Stimulated activated CD4-positive, alpha-beta T cell treated with anti-CD3 and anti-CD28 coated beads, Interleukin-1b, Interleukin-23, amount 100 ng/mL, for 1 hour (primary cell): ENCODE measurements at places on chromosomes 2 and 18.
A peak's percentile ranks its signal among the peaks of the same experiment; 100 is the strongest.

GRCh38 chr2:219081701-219082331 is 21.1 kb upstream of the IHH start:
- DNase-seq: no peak

- DNase-seq: no peak
Observed at GRCh38 chr2:107383691-107384090, 443.0 kb upstream of the RGPD4 start.

- DNase-seq: no peak
Observed at GRCh38 chr2:238082827-238083226, 17.3 kb upstream of the ESPNL start.

- peak; percentile 30 for DNase-seq
Observed at GRCh38 chr2:168346725-168347477, 99.5 kb upstream of the STK39 start.

DNA sequence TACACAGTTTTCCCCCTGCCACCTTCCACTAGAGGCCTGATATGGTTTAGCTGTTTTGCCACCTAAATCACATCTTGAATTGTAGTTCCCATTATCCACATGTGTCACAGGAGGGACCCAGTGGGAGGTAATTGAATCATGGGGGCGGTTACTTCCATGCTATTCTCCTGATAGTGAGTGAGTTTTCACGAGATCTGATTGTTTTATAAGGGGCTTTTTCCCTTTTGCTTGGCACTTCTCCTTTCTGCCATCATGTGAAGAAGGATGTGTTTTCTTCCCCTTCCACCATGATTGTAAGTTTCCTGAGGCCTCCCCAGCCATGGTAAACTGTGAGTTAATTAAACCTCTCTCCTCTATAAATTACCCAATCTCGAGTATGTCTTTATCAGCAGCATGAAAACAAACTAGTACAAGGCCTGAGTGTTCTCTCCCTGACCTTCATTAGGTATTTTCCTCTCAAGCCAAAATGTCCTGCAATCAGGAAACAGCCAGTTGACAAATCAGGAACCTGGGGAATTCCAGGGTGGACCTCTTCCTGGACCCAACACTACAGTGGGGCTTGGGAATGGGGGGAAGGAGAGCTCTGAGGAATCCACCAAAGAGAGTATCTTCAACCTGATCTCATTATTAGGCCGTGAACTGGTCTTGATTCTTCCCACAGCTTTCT is 129.9 kb downstream of the TXNL1 start:
- no peak for DNase-seq

- DNase-seq: no peak
Observed at GRCh38 chr18:49094136-49094535, 143.4 kb upstream of the SMAD7 start.

- no peak for DNase-seq
Observed at GRCh38 chr18:10252494-10252893, 201.9 kb upstream of the APCDD1 start.

DNA sequence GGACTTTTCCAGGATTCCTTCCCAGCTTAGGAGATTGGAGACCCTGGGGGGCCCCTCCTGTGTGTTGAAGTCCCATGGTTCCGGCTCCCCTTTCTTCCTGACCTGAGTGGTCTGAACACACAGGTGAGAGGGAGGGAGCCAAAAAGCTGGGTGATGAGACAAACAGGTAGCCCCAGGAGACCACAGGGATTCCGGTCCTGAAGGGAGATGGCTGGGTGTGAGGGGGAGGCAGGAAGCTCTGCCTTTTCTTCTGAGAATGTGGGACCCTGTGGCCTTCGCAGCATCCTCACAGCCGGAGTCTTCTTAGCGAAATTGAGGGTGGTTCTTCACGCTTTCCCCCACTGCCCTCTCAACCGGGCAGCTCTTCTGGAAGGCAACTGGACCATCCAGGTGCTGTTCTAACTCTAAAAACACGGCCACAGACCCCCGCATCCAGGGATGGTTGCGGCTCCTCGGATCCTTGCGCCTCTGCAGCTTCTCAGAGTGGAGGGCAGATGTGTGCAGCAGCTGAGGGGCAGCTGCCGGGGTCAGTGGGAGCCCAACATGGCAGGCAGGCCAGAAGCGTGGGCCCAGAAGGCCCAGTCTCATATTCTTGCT is 4.4 kb downstream of the SLC66A3 start:
- DNase-seq: no peak

DNA sequence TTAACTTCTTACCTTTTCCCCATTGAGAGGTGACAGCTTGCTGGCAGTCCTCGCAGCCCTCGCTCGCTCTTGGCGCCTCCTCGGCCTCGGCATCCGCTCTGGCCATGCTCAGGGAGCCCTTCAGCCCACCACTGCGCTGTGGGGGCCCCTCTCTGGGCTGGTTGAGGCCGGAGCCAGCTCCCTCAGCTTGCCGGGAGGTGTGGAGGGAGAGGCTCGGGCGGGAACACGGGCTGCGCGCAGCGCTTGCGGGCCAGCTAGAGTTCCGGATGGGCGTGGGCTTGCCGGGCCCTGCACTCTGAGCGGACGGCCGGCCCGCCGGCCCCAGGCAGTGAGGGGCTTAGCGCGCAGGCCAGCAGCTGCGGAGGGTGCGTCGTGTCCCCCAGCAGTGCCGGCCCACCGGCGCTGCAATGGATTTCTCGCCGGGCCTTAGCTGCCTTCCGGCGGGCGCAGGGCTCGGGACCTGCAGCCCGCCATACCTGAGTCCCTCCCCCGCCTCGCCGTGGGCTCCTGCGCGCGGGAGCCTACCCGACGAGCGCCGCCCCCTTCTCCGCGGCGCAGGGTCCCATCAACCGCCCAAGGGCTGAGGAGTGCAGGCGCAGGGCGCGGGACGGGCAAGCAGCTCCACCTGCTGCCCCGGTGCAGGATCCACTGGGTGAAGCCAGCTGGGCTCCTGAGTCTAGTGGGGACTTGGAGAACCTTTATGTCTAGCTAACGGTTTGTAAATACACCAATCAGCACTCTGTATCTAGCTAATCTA is 335.0 kb downstream of the CBLN2 start:
- no peak for DNase-seq

DNA sequence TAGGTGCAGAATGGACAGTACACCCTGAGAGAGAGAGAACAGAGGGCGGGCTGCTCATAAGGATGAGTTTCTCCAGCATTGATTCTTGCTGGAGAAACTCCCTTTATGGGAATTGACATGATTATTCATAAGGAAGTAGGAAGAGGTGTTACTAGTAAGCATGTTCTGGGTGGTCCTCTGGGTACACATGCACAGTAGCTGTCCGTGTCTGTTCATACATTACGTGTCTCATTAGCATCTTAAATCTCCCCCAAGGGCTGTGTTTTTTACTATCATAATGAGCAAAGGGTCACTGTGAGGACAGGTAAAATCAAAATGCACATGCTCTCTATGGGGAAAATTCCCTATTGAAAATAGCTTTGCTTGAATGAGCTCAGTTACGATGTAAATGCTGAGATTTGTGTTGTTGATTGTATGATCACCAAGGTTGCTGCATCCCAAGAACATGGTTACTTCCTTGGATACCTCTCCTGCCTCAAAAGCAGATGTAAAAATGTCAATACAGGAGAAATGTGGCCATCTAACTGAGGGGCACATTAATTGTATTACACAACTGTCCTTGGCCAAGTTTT is 238.9 kb downstream of the CDH20 start:
- no peak for DNase-seq

DNA sequence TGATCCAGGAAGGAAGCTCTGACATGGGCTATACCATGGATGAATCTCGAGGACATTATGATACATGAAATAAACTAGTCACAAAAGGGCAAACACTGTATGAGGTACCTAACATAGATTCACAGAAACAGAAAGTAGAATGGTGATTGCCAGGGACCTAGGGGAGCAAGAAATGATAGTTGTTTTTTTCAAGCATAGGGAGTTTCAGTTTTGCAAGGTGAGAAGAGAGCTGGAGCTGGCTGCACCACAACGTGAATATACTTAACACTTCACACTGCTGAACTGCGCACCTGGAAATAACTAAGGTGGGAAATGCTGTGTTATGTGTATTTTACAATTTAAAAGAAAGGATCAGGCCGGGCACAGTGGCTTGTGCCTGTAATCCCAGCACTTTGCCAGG is 13.2 kb upstream of the AGAP1 start:
- DNase-seq: no peak

GRCh38 chr2:14615121-14615520 is 17.4 kb upstream of the LRATD1 start:
- DNase-seq: no peak

DNA sequence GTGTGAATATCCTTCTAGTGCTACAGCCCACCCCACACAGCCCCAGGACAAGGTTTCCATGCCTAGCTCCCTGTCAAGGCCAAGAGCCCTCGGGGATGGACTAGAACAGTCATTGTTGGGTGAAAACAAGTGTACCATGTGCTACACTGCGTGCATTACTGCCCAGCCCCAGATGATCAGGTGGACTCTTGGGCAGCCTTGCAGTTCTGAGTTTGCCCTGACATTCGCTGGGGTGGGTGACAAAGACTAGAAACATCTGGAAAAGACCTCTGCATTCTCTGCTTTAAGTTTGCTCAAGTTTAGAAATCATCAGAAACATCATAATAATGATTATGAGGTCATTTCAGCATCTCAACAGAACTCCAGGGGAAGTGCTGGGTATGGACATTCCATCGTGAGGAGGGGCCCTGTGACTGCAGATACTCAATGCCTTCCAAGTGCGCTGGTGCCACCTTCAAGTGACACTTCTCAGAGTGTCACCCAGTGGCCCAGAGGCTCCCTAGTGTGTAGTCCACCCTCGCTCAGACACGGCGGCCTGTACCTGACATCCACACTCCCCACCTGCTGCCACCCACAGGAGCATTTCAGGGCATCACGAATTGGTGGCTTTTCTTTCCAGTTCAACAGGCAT is 5.3 kb upstream of the PXDN start:
- no peak for DNase-seq

DNA sequence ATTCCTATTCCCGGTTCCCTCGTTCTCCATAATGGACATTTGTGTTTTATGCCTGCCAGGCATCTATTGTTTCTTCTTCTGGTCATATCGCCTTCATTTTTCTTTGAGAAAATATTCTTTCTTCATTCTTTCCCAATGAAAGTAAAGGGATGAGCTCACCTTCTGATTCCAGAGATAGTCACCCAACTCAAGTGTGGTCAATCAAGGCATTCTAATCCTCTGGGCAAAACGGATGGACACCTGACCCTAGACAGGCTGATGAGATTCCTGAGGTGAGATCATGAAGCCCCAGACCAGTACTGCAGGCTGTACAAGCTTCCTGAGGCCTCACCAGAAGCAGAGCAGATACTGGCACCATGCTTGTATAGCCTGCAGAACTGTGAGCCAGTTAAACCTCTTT is 52.8 kb downstream of the GAD1 start:
- DNase-seq: no peak

DNA sequence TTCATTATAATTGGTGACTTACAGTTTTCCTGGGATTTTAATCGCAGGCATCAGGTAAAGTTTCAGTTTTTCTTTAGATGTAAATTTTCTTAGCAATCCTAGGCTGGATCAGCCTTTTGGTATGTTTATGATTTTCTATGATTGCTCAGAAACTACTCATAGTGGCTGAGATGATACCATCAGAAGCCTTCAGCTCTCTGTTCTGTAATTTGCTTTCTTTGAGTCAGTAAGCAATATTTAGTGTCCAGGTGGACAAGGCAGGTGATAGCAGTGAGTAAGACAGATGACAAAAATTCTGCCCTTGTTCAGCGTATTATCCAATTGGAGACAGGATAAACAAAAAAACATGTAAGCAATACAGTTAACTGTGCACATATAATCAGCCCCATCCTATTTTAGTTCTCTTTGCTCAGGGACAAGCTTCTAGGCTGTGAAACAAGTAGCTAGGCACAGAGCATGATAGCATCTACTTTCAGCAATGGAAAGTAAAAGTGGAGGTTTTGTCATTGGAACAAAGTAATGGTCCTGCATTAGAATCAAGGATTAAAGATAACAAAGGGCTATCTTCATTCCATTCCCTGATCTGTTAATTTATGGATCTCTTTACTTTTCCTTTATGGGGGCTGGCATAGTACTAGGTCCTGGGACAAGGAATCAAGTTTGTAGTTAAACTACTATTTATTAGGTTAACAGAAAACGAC is 100.8 kb downstream of the EPC2 start:
- no peak for DNase-seq

DNA sequence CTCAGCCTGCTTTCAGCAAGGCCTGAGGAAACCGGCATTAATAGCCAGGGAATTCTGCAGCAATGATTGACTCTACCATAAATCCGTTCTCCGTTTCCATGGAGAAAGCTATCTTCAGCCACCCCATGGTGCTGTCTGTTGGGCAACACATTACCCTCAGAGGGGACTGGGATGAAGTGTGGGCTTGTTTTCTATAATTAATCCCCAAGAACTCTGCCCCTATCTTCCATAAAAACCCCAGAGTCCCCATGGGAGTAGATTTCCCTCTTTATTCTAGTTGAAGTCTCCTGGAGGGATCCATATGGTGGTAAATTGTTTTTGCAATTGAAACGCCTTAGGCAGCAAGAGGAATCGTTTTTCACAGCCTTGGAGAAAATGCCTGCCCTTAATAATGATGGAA is 9.2 kb downstream of the G6PC2 start:
- DNase-seq: no peak

DNA sequence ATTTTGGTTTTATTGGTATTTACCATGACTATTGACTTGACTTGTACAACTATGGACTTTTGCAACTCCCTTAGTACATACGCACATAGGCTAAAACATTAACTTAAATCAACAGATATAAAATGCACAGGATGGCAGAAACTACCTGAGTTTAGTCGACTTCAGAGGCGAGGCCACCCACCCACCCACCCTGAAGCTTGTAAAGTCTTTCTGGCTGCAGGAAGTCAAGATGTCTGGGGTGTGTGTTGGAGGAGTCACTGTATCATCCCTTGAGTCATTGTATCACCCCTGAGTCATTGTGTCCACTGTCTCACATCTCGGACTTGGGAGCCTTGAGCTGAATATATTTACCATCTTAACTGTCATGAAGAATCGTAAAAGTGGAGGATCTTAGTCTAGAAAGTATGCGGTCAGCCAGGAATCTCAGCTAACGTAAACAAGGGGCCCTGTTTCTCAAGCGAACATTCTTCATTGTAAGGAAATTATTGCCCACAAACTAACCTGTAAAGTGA is 140.0 kb upstream of the ST6GAL2 start:
- DNase-seq: no peak

DNA sequence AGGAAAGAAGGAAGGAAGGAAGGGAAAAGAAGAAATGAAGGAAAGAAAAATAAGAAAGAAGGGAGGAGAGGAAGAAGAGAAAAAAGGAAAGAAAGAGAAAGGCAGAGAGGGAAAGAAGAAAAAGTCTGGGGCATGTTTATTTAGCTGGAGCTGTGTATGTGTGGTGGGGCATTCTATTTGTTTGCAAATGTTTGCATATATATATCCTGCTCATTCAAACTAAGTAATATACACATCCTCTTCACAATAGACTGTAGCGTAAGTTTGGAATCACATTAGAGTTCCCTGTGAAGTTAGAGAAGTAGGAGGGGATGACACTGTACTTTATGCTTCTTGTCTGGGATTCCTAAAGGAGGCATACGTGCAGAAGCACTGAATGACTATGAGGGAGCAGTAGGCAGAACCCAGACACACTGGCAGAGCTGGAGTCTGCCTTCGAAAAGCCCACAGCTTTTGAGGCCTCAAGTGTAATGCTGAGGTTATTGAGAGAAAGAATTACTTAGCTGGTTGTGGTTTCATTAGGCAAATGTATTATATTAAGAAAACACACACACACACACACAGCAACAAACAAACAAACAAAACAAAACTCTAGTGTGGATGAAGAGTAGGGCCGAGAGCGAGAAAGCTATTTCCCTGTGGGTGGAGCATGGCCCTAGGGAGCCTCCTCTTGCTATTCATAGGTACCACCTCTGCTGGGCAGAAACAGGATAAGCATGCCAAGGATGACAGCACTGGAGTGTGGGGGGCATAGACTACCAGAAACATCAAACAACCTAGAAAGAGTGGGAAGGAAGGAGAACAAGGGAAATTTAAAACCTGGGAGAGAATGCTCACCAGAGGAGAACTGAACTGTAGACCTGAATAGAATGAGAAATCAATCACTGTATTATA is 905.1 kb upstream of the NXPH2 start:
- DNase-seq: no peak
